Thoracic aorta endothelial cell (primary cell): ENCODE measurements at places on chromosomes 11 and 22. TPM values are rescaled to one million over a fixed set of nuclear protein-coding genes. Genes with fewer than 3 reads are reported as not detected.

USP2 gene
- total RNA-seq: 0.13 and 0.43 TPM in 2 replicates

ADAMTS8 gene
- not detected in 2 replicates for total RNA-seq

KCTD14 gene
- 1.1 and 1.2 TPM in 2 replicates for total RNA-seq

ALDH3B1 gene
- total RNA-seq: 0.13 and 0.22 TPM in 2 replicates
